A673 (cell line): ENCODE measurements at places on chromosomes 1 and 21.

DNA sequence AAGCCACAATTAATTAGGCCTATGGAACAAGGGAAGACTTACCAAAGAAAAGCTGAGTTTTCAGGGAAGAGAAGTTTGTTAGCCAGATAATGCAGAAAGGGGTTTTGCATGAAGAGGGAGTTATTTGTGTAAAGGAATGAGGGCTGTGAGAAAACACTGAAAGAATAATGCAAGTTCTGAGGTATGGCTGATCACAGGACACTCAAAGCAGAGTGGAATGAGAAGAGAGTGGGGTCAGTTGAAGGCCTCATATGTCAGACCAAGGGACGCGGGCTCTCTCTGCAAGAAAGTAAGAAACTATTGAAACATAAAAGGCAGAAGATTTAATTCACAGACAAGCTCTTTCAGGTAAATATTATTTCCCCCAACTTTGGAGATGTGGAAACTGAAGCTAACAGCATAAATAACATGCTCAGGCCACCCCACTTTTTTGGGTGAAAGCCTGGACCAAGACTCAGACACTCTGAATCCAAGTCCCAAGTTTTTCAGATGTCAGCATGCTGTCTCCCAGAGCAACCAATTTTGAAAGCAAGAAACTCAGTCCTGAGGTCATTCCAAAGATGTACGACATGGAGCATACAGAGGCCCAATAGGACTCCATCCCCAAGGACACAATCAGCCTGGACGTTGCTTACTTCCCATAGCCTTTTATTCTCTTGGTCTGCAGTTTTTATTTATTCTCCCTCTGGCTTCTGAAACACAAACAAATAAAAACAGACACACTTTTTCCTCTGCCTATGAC, 47.3 kb upstream of the FGGY start:
- no peak for DNase-seq

GRCh38 chr1:16718908-16719533, 21.3 kb upstream of the RNU1-4 start:
- DNase-seq: no peak

- no peak for DNase-seq
These were observed 557.5 kb upstream of the PTBP2 start for GRCh38 chr1:96164053-96164452.

- no peak for DNase-seq
These were observed 63.8 kb downstream of the PLXNA2 start for GRCh38 chr1:208180421-208180820.

- peak; percentile 54 for DNase-seq
These were observed 208.1 kb downstream of the PATJ start for GRCh38 chr1:61950418-61950817.

GRCh38 chr21:36163750-36164741, 7.4 kb downstream of the DOP1B start:
- DNase-seq: no peak

GRCh38 chr21:16667395-16667794, 845.4 kb upstream of the CXADR start:
- DNase-seq: no peak

DNA sequence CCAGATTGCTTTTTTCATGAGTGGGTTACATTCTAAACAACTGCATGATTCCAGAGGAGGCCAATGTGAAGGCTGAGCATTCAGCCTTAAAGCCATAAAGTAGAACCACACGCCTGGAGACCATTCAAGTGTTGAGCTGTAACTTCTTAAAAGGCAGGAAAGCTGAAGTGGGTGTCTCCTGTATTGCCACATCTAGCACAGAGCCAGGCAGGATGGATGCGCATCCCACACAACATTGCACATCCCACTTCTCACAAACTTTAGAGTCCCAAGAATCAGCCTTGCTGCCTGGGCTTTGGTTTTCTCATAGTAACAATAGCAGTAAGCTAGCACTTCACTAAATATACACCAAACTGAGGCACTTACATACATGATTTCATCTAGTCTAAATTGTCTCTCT, 151.7 kb downstream of the DAB1 start:
- DNase-seq: peak; percentile 34
